ENCODE measurements at places on chromosomes 12 and 14. TPM values are rescaled to one million over a fixed set of nuclear protein-coding genes. Genes with fewer than 3 reads are reported as not detected.

Gene ANKRD33
- total RNA-seq = not detected

Gene TSPAN9
- total RNA-seq = 36.9 TPM

Gene CCDC175
- total RNA-seq = not detected

Gene PAWR
- 25.9 TPM for total RNA-seq

Gene CAPS2
- 6.4 TPM for total RNA-seq

Gene PLBD2
- total RNA-seq = 62.9 TPM

Gene SLC39A2
- not detected for total RNA-seq

Gene OAS2
- total RNA-seq = 36.6 TPM

Gene MEG3
- total RNA-seq = 82.2 TPM

Gene TRIM9
- total RNA-seq = 1.3 TPM

Gene SERPINA1
- total RNA-seq = 41.6 TPM

Gene TRHDE
- total RNA-seq = 14.5 TPM

Gene E2F7
- 0.22 TPM for total RNA-seq

Gene SLC7A7
- 25.5 TPM for total RNA-seq

Gene PLEK2
- total RNA-seq = 0.64 TPM

Measured in mesenteric fat pad (tissue), 1 donor.